ENCODE measurements at places on chromosomes 4 and X. TPM values are rescaled to one million over a fixed set of nuclear protein-coding genes. Genes with fewer than 3 reads are reported as not detected.

BEX1 gene
- total RNA-seq: not detected

DNA sequence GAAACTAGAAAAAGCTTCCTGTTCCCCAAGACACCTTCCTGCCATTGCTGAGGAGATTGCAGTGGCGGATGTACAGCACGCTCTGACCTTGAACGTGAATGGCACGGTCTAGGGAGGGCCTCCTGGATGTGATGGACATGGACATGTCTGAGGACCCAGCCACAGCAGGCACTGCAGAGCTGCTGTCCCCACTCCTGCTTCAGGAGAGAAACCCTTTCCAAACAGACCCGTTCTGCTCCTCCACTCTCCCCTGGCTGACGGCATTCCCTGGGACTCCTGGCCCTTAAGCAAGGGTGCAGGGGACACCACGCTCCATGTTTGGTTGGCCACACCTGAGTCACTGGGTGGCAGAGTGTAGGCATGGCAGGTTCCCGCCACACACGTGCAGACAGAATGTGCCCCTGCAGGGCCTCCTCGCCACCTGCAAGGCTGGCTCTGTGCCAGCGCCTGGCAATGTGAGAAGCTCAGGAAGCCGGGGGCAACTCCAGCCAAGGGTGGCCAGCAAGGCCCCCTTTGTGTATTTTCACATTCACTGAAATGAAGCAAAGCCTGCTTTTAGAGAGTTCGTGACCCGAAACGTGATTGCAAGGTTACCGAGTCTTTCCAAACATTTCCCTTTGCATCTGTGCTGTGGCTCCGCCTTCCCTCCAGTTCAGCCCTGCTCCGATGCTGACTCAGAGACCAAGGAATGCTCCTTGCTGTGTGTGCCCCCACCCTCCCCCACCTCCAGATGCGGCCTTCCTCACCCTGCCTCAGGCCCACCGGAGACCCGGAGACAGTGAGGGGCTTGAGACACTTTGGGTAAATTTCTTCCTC is 46.1 kb downstream of the HTRA3 start:
- DNase-seq: no peak

GRCh38 chr4:55216863-55217635 is 91.7 kb upstream of the KDR start:
- DNase-seq: no peak

DNA sequence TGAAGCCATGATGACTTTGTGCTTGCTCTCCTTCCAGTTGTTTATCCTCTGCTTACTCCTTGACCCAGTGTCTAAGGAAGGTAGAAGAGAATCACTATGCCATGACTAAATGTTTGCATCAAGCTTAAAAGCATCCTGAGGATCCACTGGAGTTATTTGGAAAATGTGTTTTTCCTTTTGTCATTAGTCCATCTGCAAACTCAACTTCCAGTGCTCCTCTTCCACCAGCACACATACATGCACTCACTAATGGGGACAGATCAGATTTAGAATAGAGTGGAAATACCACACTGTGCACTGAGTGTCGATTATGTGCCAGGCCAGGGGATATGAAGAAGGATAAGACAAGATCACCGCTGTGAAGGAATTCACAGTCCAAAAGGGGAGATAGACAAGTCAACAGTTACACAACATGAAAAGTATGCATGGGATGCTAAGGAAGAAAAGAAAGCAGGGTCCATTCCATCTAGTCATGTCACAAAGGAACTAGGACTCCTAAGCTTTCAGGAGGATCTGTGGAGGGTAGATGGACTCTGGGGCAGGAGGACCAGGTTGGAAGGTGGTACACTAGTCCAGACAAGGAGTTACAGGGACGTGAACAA is 1.9 kb downstream of the OCIAD2 start:
- no peak for DNase-seq

- no peak for DNase-seq
These were observed 1080.5 kb upstream of the TENM3 start for GRCh38 chr4:181162676-181163075.
